ENCODE measurements at places on chromosomes 5 and 9.

DNA sequence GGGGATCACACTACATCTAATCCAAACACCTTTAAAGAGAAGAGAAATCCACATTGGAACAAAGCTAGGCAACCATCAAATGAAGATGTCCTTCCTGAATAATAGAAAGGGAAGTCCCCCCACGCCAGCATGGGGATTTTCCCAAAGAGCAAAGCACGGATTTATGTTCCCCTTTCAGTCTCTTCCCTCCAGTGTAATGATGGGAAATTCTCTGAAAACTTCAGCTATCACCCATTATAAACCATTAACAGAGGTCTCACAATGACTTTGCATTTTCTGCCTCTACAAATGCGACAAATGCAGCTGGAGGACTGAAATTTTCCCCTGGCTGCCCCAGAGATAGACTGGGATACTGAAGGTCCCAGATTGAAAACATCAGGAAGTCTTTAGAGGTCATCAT, 368.7 kb downstream of the EFNA5 start:
- no peak for DNase-seq

GRCh38 chr5:96758621-96759020, 49.1 kb downstream of the ERAP1 start:
- no peak for DNase-seq

DNA sequence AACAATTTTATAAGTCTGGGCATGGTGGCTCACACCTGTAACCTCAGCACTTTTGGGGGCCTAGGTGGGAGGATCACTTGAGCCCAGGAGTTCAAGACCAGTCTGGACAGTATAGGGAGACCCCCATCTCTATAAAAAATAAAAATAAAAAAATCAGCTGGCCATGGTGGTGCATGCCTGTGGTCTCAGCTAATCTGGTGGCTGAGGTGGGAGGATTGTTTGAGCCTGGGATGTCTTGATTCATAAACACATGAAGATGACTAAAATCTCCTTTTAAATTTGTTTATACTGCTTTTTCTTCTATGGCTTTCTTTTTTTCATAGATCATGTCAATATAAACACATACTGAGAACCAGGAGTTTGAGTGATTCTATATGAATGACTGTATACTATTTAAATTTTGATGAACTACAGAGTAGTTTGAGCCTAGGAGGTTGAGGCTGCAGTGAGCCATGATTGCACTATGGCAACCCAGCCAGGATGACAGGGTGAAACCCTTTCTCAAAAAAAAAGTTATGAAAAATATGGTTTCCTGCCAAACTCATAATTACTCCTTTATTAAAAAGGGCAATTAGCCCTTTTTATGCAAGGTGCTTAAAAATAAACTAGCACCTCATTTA, 14.2 kb downstream of the RIC1 start:
- DNase-seq = no peak

- peak; percentile 42 for DNase-seq
Measured at GRCh38 chr5:18270635-18271338, 636.5 kb downstream of the TAF11L14 start.

GRCh38 chr9:2657427-2657826, 35.8 kb downstream of the VLDLR start:
- DNase-seq = no peak

GRCh38 chr5:163564321-163564938, 59.0 kb downstream of the MAT2B start:
- peak; percentile 73 for DNase-seq

DNA sequence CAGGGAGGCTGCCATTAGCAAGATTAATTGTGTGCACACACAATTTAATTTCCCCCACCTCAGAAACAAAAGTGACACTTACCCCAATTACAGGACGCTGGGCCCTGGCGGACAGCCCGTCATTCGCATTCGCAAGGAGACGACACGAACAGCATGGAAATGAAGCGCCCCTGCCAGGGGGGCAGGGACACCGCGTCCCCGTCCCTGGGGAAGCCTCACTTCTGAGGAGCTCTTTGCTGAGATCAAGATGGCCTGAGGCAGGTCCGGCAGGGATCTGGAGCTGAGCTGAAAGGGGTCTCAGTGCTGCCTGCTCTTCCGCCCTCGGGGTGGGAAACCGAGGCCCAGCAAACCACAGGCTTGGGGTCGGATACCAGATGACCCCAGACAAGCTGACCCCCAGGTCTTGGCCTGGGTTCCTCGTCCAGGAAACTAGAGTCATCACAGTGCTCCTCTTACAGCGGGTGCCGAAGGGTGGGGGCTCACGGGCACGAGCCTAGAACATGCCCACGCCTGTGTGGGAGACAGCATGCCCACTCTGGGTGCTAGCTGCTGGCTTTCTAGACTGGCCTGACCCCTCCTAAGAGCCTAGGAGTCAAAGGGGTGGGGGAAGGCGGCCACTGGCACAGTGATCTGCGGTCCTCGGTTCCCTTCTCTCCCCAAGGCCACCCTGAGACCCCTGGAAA, 103.2 kb downstream of the VAV2 start:
- DNase-seq = no peak

- DNase-seq = no peak
Measured at GRCh38 chr5:50576265-50576664, 90.2 kb upstream of the PARP8 start.

GRCh38 chr5:54304040-54304439, 6.3 kb downstream of the ARL15 start:
- no peak for DNase-seq

DNA sequence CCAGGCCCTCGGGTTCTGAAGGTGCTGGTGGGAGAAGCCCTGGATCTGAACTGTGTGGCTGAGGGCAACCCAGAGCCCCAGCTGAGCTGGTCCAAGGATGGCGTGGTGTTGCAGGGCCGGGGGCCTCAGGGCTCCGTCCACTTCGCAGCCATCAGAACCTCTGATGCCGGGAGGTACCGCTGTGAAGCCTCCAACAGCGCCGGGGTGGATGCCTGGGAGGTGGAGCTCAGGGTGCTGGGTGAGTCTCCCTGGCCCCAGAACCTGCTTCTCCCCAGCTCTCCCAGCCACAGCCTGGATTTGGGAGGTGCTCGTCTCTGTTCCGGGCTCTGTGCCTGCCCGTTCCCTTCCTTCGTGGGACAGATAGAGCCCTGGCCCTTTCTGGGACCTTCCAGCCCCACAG, 75.6 kb downstream of the HMCN2 start:
- no peak for DNase-seq

GRCh38 chr5:177595991-177596774, 3.7 kb upstream of the B4GALT7 start:
- no peak for DNase-seq

GRCh38 chr5:101418713-101419118, 515.6 kb upstream of the ST8SIA4 start:
- DNase-seq = peak; percentile 89

GRCh38 chr5:88503041-88503345, 234.3 kb upstream of the TMEM161B start:
- no peak for DNase-seq

DNA sequence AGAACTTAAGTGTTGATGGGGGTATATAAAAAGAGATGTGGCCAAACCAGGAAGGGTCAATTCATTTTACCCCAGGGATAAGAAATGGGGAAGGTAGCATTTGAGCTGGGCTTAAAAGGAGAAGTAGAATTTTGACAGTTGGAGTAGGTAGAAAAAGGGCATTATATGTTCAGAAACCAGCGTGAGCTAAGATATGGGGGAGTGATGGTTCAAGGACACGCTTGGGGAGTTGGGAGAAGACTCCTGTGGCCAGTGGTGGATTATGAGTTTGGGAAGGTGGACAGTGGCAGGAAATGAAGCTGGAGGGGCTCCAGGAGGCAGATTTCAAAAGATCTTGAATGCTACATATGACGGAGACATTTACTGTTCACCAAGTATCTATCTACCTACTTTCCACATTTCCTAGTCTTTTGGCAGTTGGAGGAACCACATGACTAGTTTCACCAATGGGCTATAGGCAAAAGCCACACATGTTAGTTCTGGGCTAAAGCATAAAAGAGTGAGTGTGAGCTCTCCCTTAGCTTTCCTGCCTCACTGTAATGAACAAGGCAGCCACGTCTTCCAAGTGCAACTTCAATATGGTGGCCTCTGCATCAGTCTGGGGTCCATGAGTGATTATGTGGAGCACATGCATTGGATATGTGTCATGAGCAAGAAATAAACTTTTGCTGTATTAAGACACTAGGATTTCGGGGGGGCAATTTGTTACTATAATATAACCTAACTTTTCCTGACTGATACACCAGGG, 15.7 kb upstream of the GSN start:
- no peak for DNase-seq

- peak; percentile 16 for DNase-seq
Measured at GRCh38 chr5:65137631-65138030, 344.1 kb downstream of the ADAMTS6 start.

GRCh38 chr9:35563791-35564197, 41.3 kb upstream of the TESK1 start:
- peak; percentile 57 for DNase-seq

- DNase-seq = no peak
Measured at GRCh38 chr5:112968411-112969106, 8.0 kb upstream of the DCP2 start.

DNA sequence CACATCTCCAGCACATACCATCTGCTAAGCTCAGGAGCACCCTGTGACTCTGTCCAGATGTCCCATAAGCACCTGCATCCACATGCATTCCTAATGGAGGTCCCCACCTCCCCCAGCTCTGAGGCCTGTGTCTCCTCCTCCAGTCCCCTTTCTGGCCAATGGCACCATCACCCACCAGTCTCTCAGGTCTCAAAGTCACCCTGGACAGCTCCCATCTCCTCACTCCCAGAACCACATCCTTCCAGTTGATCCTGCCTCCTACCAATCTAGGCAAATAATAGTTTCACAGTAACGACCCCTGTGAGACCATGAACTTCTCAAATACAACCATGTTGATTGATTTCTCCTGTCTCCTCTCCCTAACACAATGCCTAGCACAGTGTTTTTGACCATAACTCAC, 40.1 kb downstream of the GGTA1 start:
- no peak for DNase-seq

DNA sequence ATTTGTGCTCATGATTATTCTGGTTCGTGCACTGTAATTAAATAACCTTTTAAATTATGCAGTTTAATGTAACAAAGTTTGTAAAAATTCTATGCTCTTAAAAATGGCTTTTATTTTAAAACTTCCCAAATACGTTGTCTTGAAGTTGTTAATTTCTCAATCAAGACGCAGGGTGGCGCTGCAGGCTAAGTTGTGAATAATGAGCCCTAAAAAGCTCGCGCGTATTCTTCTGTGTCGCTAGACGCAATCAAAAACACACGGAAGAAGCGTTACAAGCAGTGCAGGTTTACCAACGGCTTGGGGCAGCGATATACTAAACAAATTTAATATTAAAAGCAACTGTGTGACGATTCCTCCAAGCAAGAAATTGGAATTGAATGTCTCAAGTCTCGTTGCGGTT, at the start of gene PCDHB4:
PCDHB4 (plus strand) TSS at position 256 of the 400 bp plus-strand sequence. CDS start 181 bp downstream, outside the sequence.
- peak; percentile 54 for DNase-seq

DNA sequence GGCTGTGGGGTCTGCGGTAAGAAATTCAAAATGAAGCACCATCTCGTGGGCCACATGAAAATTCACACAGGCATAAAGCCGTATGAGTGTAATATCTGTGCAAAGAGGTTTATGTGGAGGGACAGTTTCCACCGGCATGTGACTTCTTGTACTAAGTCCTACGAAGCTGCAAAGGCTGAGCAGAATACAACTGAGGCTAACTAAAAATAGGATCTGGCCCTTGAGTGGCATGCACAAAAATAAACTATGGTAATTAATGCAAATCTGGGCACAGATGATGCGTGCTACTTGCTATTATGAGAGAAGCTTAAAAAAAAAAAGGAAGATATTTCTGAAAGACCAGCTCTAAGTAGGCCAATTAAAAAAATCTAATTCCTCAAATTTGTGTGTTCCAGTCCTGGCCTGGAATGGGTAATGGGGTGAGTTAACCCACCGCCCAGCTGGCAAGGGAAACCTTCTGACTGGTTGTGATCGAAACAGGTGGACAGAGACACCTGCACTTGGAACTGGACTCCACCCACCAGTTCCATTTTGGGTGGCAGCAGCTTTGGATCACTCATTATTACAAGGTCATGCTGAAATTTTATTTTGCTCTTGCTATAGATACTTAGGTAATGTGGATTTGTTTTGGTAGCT, 26.6 kb upstream of the ZBTB34 start:
- DNase-seq = no peak

- DNase-seq = no peak
Measured at GRCh38 chr5:9437741-9438240, 108.1 kb downstream of the SEMA5A start.
